PC-3 (cell line): ENCODE measurements at places on chromosomes 2 and 18. TPM values are rescaled to one million over a fixed set of nuclear protein-coding genes. Genes with fewer than 3 reads are reported as not detected.
A peak's percentile ranks its signal among the peaks of the same experiment; 100 is the strongest.

DNA sequence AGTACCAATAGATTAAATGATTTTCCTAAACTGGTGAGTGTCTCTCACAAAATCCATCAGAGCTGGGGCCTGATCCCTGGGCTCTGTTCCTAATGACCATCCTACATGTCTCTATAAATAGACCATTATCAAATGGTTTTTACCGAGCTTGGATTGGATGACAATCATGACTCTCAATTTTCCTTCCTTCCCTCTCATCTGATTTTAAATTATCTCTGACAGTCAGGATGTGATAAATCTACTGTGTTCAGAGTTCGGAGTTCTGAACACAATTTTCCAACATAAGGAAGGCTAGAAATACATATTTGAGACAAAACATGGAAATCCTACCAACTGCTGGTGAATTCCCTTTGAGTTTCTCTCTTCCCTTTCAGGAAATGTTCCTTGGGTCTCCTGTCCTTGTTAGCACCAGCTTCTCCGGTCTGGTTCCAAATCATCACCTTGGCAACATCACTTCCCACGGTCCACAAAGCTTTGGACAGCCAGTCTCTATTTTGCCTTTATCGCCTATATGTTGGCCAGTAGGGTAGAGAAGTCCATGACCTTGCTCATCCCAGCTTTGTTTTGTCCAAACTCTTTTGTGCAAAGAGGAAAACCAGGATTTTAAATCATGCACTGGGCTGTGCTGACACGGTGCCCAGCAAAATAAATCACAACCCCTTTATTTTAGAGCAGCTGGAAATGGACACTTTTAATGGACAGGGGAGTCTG, 139.6 kb upstream of the ITGA6 start:
- DNase-seq = no peak

DNA sequence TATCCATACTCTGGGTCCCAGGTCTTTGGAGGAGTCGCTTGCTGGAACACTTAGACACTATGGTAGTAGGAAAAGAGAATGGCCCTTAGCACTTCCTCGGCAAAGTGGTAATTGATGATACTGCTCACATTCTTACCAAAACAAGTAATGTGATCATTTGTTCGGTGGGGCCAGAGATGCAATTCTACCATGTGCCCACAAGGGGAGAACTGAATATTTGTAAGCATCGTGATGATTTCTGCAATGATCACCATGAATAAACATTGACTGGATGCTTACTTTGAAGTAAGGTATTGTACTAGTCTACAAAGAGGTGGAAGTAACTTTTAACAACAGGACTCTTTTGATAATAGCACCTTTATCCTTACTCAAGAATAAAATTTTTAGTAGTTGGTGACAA, 109.7 kb downstream of the CD8B2 start:
- DNase-seq = peak; percentile 44

DNA sequence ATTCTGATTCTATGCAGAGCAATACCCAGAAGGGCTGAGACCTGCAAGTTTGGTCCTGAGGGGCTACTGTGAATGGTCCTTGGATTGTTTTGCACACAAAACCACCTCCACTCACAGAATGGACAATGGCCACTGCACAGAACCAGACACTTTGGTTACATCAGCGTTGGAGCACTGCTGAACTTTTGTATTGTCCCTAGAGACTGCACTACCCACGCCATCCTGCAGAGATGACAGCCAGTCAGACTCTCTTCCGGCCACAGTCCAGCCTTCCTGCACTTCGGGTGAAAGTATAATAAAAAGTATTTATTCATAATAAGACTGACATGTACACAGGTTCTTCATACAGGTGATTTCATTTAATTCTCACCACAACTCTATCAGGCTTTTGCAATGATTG, 35.7 kb downstream of the CELF4 start:
- DNase-seq = no peak

DNA sequence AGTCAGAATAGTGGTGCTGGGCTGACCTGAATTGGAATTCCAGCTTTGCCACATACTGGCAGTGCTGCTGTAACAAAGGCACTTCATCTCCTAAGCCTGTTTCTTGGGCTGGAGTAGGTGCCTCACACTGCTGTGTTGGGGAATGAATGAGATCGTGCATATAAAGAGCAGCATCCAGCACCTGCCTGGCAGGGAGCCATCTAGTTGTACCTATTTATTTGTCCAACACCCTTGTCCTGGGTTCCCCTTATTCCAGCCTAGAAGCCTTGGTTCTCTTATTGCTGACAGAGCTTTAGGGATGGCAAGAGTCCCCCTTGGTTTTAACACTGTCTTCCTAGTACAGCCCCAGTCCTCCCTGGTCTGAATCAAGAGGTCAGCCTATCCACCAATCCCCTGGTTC, 275.3 kb upstream of the RAB12 start:
- DNase-seq = no peak

- no peak for DNase-seq
Measured at GRCh38 chr18:35688757-35689156, 107.2 kb downstream of the GALNT1 start.

GRCh38 chr2:236065314-236066160, 102.6 kb downstream of the GBX2 start:
- no peak for DNase-seq

The NR4A2 gene
- 12.0 and 13.8 TPM in 2 replicates for total RNA-seq

The SERPINB5 gene
- total RNA-seq = 96.5 and 104 TPM in 2 replicates

The CYS1 gene
- total RNA-seq = 0.12 and 0.15 TPM in 2 replicates
